ENCODE measurements at places on chromosomes 4 and X.

- DNase-seq, result no peak
Measured at GRCh38 chr4:99552872-99553271, 11.0 kb downstream of the TRMT10A start.

DNA sequence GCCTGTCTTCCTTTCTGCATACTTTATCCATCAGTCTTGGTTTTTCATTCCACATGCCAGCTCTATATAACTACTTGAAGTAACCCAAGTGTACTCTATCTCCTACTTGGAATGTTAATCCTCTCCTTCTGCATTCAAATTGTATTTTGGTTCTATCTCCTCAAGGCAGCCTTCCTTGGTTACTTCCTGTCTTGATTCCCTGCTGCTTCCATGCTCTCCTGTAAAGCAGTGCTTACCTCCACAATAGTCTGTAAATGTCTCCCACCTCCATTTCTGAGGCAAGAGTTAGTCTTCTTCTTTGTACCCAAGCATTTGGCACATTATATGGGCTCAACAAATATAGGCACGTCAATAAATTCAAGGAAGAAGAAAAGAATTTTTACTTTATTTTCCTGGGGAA lies 298.4 kb downstream of the ARHGAP24 start:
- DNase-seq, result no peak

DNA sequence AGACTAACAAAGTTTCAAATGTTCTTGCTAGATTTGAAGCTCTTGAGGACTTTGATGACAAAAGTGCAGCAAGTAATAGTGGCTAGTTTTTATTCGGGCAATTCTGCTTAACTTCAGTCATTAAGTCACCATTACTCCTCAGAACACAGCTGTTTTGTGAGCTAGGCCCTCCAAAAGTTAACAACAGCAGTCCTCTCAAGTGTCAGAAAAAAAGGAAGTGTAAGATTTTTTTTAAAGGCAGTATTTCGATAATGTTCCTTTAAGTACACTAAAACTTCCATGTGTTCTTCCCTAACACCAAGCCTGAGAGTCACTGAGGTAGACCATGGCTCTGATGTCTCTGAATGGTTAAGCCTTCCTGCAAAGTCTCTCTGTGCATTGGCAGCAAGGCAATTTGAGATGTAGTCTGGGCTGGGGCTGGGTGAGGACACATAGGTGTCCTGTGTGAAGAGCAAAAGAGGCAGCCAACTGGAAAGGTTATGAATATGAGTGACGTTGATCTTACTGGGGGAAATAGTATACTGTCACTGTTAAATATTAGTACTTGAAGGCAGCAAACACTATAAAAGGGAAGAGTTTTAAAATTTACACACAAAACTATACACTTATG lies 174.0 kb upstream of the MAP3K15 start:
- no peak for DNase-seq

GRCh38 chrX:34848281-34848680 lies 94.3 kb upstream of the FAM47B start:
- no peak for DNase-seq

DNA sequence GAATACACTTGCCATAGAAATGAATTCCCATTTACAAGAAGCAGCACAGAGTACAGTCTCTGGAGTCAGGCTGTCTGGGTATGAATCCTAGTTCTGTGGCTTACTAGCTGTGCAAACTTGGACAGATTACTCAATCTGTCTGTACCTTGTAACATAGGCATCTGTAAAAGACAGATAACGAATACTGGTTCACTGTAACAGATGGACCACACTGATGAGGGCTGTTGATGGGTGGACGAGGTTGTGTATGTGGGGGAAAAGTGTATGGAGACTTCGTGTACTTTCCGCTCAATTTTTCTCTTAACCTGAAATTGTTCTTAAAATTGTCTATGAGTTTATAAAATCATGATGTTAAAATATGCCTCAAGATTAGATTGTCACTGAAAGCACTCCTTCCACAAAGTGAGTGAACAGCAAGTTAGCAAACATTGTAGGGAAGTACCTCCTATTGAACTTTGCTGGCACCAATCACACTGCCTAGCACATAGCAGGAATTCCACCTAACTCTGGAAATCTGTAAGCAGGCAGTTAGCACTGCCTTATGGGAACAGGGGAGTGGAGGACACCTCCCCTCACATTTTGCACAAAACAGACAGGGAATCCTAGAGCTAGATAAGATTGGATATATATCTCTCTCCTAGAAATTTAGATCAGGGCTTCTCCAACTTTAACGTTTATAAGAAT lies 6.5 kb upstream of the EXOSC9 start:
- no peak for DNase-seq

DNA sequence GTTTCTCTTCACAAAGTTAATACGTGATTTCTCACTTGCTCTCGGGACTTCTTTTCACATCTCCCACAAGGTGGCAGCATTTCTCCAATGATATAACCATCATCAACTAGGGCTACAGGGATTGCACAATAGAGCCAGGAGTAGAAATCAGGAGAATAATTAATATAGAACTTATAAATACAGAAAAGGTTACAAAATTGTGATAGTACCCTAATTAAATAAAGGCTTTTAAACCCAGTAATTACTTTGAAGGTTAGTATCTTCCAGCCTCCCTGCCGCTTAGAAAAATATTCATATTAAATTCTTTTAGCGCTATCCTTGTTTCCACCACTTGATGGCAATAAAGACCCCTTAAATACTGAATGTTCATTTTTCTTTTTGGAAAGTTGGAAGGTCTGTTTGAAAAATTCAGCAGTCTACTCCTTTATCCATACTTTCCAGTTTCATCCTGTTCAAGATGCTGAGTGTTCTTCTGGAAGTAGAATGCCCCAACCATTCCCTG lies 65.8 kb downstream of the RASGEF1B start:
- DNase-seq, result peak; percentile 70

- DNase-seq, result no peak
Measured at GRCh38 chr4:16264798-16265197, 38.5 kb upstream of the TAPT1 start.

DNA sequence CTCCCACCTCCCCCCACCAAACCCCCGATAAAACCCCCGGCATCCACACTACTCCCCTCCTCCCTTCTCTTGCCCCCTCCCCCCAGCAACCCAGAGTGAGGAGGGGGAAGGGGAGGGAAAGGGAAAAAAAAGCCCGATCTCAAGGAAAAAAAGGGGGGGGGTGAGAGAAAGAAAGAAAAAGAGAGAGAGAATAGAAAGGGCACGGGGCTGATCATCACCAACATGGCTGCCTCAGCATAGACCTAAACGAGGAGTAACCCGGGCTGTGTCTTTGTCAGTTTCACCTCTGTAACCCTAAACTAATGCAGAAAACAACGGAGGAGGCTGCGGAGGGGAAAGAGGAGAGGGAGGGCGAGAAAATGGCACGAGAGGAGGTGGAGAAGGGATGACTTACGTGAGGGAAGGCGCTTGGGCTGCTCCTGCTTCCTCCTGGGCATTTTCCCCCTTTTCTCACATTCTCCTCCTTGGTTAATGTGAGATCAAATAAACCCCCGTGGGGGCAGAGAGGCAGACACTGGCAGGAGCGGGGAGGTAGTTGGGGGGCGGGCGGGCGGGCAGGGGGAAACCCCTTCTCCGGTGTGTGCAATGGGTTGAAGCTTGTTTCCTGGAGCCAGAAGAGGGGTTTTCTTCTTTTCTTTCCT lies 532 bp downstream of the ZNF827 start:
- peak; percentile 22 for DNase-seq

DNA sequence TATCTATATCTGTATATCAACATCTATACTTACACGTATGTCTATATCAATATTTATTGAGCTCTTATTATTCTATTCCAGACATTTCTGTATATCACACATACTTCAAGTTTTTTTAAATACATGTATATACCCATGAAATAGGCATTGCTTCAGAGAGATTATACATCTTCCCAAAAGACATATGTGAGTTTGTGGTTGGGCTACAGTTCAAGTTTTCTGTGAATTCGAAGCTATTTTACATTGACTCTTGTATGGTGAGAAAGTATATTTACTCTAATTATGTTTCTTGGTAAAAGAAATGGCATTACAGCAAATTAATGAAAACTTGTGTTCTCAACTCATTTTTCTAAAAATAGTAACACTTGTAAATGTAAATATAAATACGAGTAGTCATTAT lies 46.8 kb upstream of the CTSO start:
- no peak for DNase-seq

- DNase-seq, result no peak
Measured at GRCh38 chr4:145779319-145779801, 99.4 kb downstream of the C4orf51 start.

DNA sequence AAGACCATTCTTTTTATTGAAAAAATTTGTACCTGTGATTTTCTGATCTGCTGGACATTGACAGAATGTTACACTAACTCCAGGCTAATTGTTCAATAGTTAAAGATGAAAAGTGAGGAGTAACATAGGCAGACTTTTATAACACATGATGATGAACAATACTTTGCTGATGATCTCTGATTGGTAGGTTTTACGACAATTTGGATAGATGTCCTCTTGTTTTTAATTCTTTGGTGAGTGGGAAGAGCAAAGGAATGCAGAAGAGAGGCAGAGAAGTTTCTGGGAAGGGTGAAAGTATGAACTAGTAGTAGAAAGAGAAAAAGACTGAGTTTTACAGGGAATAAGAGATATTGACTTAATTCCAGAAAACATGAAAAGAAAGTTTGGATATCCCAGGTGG lies 267.3 kb upstream of the HAND2 start:
- no peak for DNase-seq

GRCh38 chrX:35289952-35290351 lies 347.4 kb downstream of the FAM47B start:
- DNase-seq, result no peak

GRCh38 chr4:189046642-189047041 lies 894.0 kb upstream of the FRG1 start:
- DNase-seq, result no peak

DNA sequence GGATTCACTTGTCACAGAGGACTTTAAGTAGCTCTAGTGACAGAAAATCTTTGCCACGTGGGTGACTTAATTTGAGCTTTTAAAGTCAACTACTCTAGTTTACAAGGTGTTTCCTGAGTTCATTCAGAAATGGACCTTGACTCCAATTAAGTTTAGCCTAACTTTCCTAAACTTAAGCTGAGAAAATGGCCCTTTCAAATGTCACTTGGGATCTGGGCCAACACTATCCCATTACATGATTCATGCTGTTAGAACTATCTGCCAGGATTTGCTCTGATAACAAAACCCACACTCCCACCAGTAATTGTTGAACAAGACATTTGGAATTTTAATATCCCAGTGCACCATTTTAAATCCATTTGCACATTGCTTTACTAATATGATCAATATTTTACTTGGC lies 40.8 kb downstream of the C4orf46 start:
- no peak for DNase-seq

GRCh38 chr4:112735474-112735951 lies 98.6 kb downstream of the LARP7 start:
- DNase-seq, result no peak

- DNase-seq, result no peak
Measured at GRCh38 chr4:4182835-4183568, 43.7 kb downstream of the OTOP1 start.

DNA sequence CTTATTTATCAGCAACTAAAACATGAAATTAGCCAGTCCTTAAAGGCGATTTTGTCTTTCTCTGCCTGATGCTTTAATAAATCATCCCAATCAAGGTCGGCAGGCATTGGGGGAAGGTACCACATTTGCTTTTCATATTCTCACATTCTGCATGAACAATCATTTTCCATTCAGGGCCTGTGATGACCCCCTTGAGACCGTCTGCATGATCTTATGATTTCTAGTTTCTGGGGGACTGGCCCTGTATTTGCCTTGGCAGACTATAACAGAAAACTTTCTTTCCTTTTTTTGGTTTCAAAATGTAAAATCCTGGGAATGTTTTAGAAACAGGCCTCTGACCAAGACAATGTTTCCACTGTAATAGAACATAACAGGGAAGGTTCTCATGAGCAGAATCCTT lies 296.8 kb downstream of the IDS start:
- no peak for DNase-seq

DNA sequence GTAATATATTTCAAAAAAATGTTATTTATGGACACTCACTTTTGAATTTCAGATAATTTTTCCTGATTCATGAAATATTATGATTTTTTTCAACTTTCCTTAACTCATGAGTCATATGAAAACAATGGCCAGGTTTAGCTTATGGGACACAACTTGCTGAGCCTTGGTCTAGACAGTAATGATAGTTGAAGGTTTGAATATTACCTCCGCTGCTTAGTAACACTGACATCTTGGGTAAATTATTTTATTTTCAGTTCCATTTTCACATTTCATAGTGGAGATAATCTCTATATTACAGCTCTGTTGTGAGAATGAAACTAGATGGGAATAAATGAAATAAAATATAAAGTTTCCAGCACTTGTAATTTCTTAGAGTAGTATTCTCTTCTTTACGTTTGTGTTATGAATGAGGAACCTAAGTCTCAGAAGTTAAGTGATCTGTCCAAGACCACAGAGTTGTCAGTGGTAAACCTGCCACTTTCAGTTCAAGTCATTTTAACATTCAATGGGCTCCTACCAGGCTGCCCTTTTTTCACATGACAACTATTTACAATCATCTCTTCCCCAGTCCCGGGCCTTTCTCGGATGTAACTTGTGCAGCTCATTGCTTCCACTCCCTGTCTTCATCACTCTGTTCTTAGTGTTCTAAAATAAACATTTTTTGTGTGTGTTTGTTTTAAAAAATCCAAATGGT lies 46.8 kb upstream of the GC start:
- DNase-seq, result no peak

DNA sequence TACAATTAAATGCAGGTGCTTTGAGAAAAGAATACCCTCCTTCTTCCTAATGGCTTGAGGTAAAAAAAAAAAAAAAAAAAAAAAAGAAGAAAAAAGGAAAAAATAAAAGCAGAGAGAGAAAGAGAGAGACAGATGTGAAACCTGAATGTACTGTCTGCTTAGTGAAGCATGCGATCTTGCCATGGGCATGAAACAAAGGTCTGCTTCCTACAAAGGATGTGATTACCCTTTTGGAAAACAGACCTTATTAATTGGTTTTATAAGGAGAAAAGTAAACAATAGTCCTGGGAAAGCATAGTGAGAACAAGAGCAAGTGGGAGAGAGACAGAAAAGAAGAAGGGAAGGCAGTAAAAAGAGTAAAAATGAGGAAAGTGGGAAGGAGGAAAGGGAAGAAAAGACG lies 526.1 kb upstream of the PABPC4L start:
- no peak for DNase-seq

- DNase-seq, result no peak
Measured at GRCh38 chr4:141464366-141464765, 172.0 kb upstream of the IL15 start.

DNA sequence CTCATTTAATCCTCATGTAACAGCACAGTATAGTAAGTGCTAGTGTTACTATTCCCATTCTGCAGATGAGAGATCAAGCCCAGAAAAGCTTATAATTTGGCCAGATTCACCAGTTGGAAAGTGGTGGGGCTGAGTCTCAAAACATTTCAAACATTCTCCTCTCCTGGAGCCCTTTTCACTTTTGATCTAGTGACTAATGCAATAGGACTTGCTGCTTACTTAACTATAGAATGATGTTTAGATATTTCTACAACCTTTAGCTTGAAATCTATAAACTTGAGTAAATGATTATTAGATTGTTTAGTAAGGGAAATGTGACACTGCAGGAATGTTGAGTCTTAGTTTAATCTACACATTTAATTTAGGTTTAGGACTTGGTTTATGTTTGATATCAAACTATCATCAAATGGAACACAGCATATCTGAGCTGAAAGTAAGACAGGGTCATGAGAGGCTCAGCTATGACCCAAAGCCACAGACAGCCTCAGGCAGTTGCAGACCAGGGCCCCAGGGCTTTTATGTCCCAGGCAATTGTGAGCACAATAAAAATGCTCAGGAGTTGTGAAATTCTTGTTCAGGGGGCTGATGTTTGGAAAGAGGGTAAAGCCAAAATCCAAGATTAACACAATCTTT lies 199.5 kb upstream of the HS3ST1 start:
- DNase-seq, result no peak
